Hepatic stellate cell (primary cell): ENCODE measurements at places on chromosomes 2 and 18.

- no peak for DNase-seq
These were observed 41.5 kb downstream of the CROCC2 start for GRCh38 chr2:240947607-240948006.

DNA sequence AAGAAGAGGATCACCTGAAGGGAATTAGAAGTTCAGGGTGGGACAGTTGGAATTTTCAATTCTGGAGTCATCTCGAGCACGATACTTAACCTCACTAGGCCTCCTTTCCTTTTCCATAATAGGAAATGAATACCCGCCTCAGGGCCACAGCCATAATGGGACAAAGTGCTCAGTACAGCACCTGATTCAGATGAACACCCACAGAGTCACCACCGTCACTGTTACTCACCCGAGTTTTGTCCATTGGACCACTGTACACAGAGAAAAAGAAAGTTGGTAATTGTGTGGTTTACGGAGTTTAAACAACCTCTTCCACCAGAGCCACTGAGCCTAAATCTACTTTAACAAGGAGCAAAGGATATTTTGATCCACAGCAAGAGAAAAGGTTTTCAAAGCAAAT, 122.0 kb upstream of the NDUFV2 start:
- DNase-seq: no peak

- DNase-seq: no peak
These were observed 31.5 kb downstream of the TRABD2A start for GRCh38 chr2:84849271-84849952.

DNA sequence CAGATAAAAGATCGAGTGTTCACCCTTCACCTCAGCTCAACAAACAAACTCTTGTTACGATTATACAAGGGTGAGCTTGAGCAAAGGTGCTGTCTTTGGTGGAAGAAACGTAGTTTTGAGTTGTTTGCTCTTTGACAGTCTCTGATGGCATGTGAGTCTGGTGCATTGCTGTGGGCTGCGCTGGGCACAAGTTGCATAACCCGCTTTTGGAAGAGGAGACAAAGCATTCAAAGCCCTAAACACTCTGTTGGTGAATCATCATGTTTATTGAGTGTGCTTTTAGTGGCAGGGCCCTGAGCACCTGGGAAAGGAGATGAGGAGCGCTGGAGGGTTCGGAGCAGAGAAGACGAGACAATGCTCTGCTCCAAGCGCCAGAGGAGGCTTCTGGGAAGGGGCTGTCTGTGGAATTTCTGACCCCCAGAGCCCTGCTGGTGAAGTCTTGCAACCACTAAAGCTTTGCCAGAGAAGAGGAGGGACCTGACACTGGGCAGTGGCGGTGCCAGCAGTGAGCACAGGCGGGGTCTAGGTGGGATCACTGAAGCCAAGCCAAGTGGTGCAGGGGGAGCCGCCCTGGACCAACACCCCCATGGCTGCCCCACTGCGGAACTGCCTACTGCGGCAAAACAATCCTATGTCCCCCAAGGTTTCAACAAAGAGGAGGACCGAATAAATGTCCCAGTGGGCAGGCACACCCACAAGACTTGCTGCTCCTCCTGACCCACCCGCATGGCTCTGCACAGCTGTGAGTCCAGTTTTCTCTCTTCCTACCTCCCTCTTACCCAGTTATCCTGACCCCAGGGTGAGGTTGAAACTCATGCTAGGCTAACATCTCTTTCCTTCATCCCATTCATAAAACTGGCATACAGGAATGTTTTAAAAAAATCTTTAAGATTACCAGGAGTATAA, 64.0 kb downstream of the TNFRSF11A start:
- no peak for DNase-seq

DNA sequence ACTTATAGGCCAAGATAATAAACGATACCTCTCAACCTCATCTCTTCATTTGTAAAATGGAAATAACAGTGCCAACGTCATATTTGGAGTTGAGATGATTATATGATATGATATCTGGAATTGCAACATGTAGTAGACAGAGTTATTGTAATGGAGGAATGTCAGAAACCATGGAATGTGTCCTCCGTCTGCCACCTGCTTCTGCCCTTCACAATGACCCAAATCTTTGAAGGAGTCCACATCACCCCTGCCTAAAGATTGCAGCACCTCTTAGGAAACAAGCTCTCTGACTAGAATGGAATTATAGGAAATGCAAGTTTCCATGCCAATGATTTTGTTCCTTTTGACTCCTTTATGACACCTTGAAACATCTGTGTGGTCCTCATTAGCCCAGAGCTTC, 14.9 kb downstream of the NR4A2 start:
- no peak for DNase-seq

DNA sequence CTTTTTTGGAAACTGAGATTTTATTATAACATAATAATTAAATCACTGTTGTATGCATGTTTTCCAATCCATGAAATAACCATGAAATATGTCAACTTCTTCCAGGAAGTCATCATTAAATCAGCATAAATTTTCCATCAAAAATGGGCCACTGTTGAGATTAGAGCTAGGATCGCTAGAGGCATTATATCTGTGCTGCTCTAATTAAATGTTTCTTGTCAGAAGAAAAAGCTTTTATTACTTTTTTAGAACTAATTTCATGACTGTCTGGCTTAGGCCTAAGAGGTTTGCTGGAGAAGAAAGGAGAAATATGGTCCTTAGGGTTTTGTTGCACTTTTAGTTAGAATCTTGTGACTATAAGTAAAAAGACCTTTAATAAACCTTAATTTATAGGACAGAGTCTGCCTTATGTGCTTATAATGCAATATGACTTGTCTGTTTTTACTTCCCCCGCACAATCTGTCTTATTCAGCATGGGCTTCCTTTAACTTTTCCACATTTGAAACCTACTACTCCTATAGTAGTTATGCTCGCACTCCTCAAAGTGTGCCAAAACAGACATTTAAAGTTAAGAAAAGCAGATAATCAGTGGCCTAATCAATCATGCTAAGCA, 363.4 kb upstream of the GCFC2 start:
- no peak for DNase-seq

DNA sequence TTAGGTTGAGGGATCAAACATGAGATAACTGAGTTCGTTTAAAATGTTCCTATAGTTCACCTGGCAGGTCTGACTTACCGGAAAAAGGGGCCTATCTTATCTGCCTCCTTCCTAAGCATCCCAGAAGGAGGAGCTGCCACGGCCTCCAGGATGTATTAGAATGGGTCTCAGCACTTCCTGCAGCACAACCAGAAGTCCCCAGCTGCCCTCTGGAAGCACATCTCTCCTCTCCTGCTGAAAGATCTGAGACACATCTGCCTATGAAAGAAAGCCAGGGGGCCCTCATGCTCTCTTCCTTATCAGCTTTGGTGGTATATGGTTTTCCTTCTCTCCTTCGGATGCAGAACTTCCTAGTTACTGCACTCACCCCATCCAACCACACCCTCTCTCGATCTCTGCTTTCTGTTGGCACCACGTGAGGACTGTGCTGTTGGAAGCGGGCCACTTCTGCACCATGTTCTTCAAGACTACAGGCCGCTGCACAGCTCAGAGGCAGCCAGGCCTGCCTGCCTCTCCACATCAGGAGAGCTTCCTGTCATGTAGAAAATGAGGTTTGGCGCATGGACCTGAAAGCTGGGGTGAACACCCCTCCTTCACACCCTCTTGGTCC, 6.5 kb downstream of the IGFBP5 start:
- no peak for DNase-seq

DNA sequence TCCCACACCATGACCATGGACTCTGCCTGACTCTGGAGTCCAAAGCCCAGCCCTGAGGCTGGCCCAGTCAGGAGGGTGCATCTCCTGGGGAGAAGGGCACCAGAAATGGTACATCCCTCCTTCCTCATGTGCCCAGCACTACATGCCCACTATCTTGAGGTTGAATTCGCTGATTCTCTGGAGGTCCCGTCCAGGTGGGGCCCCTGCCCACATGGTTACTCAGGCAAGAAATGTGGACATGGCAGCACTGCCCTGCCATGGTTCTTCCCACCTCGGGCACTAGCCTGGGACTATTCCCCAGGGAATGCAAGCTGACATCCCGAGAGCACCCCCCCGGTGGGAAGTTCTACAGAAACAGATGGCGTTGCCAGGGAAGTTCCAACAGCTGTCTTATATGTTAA, 15.3 kb upstream of the HES6 start:
- no peak for DNase-seq

- no peak for DNase-seq
These were observed 183.2 kb downstream of the UXS1 start for GRCh38 chr2:106010818-106011355.

DNA sequence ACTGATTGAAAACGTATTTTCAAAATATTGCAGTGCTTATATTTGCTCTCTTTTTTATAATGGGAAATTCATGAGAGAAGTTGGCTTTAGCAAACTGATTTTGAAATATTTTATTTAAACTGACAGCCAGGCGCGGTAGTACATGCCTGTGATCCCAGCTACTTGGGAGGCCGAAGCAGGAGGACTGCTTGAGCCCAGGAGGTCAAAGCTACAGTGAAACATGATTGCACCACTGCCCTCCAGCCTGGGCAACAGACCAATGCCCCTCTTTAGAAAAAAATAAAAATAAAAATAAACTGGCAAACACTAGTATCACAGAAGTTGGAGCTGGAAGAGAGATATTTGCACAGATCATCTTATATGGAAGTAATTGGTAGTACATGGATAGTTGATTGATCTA, 20.7 kb downstream of the ZBTB7C start:
- no peak for DNase-seq

DNA sequence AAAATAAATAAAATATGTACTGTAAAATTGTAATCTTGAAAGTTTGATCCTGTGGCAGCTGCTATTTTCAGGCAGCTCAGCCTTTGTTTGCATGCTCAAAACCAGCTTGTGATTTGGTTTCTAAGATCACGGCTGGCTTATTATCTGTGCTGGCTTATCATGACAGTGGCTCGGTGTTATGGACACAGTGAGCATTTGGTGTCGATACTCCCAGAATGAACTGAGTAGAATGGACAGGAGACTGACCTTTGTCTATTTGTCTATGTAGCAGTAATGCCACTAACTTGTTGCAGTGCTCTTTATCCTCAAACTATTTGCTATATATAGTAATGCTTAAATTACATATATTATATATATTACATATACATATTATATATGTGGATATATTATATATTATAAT, 58.8 kb downstream of the NEDD4L start:
- no peak for DNase-seq

DNA sequence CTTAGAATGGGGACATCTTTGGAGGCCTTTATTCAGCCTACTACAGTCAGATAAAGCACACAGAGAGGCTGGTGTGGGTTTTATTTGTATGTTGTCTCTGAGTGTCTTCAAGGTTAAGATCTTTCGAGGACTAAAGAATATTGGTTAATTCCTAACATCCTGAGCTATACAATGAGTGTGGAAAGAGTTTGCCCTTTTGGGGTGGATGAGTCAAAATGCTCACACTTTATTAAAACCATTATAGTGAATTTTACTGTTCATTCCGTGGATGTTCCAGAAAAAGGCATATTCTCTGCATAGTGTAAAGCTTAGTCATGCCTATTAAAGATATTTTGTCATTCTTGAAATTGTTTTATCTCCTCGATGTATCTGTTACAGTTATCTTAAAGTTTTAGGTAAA, 29.1 kb upstream of the SLC38A11 start:
- DNase-seq: no peak

DNA sequence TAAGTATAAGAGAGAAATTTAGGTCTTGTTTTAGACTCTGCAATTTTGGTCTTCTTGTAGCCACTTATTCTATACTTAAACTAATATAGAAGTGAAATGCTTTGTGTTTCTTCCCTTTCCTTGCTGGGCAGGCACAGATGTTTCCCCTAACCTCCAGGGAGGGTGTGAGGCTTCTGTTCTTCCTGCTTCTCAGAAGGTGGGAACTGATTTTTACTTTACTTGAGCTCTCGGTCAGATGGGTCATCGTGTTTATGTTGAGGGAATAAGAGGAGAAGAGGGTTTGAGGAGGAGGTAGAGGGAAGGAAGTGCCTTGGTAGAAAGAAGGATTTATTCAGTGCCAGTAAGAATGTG, 92.5 kb upstream of the CXCR4 start:
- no peak for DNase-seq

GRCh38 chr18:62556397-62556796, 33.6 kb downstream of the ZCCHC2 start:
- no peak for DNase-seq

DNA sequence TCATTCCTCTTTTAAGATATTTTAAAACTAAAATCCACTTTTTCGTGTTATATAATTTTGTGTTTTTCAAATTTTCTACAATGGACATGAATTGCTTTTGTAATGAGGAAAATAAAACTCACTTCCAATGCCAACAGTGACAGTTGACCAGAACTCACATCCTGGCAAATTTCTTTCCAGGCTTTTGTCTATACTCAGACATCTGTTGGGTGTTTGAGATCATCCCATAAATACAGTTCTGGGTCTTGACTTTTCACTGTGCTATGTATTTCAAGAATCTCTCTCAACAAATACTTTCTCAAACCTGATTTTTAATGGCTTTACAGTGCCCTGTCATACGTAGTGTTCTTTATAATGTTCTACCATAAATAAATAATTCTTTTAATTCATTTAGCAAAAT, 57.6 kb downstream of the RPL37A start:
- DNase-seq: no peak

- peak; percentile 83 for DNase-seq
These were observed 2.7 kb downstream of the ZEB2 start for GRCh38 chr2:144516981-144517865.

GRCh38 chr18:10100941-10101701, 187.3 kb downstream of the VAPA start:
- peak; percentile 19 for DNase-seq

- DNase-seq: peak; percentile 42
These were observed 7.1 kb upstream of the NAPG start for GRCh38 chr18:10518595-10519255.

DNA sequence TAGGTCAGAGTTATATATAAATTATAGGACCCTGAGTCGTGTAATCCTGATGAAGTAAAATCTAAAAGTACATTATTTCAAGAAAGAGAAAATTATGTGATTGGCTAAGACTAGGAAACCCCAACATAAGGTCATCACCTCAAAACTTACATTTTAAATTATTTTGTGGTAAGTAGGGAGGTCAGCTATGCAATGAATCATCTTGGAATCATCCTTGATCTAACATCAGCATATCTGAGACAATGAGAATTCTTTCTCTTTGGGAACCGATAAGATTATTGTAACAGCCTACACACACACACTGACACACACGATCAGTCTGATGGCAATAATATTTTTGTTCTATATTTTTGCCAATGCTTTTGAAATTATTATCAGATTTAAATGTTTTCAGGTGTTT, 904.8 kb upstream of the CHAC2 start:
- DNase-seq: no peak

DNA sequence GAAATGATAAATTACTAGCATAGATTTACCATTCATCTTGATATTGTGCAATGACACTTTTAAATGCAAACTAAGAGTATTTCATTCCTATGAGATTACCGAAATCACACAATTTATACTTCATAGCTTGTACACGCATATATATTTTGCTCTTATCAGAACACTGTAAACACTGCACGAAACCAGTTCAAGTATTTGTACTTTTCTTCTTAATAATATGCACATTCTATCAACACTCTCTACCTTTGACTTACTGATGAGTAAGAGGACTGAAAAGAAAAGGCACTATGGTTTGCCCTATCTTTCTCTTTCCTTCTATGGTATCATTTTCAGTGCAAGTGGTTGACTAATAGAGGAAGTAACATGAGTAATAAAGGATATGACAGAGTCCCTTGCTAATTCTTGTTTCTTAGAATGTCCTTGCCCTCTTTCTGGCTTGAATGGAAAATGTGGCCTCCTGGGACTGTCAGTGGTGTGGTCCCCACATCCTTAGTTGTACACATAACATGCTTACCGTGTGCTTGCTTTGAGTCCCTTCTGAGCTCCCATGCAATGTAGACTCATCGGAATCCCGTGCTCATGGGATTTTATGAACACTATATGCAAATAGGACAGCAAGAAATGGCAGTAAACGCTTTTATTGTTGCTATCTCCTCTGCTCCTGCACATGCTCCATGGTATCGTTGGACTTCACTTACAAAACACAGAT, 363.5 kb upstream of the TNP1 start:
- peak; percentile 47 for DNase-seq
